ENCODE measurements at places on chromosomes 2 and 18.

- DNase-seq = no peak
Observed at GRCh38 chr2:152093464-152093863, 5.4 kb downstream of the CACNB4 start.

DNA sequence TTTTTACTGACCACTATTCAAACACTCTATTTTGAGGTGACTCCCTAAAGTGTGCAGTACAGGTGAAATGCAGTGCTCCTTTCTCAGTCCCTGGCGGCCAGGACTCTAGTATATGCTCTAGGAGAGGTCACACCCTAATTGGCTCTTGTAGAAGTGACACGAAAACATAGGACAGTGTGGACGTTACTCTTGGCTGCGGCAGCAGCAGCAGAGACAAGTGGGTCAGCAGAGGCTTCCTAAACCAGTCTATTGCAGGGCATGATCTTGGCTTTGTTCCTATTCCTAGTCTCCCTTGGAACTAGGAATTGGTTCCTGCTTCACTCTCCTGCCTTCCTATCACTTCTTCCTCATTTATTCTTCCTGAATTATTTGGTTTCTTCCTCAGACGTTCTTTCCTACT lies 10.1 kb upstream of the ONECUT2 start:
- no peak for DNase-seq

DNA sequence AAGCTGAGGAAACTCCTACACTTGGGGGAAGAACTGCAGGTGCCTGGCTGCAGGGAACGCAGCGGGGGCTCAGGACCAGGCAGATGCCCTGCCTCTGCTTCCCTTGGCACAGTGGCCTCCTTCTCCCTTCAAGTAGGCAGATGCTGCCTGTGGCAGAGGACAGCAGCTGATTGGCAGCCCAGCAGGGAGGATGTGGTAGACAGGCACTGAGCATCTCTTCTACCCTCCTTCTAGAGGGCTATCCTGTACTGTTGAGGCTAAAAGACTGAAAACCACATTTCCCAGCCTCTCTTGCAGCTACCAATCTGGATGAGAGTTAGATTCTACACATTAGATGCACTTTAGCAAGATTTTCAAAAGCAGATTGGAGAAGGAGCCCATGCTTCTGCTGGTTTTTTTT lies 105.7 kb downstream of the MSH2 start:
- DNase-seq = no peak

DNA sequence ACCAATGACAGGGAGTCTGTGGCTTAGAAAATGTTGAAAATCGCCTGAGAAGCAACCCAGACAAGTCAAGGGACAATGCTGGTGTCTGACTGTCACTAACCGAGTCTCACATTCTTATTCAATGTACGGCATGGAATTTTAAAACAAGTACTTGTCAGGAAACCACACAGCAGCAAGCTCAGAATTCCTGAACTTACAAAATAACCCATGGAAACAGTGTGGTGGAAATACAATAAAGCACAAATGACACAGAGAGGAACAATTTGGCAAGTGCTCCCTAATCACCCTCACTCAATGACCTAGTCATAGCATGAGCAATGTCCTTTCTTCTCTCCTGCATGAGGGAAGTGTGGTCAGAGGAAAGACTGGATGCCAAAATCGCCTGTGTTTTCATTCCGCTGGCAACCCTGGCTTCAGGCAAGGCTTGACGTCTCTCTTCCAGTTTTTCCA lies 154.0 kb downstream of the SATB2 start:
- no peak for DNase-seq

DNA sequence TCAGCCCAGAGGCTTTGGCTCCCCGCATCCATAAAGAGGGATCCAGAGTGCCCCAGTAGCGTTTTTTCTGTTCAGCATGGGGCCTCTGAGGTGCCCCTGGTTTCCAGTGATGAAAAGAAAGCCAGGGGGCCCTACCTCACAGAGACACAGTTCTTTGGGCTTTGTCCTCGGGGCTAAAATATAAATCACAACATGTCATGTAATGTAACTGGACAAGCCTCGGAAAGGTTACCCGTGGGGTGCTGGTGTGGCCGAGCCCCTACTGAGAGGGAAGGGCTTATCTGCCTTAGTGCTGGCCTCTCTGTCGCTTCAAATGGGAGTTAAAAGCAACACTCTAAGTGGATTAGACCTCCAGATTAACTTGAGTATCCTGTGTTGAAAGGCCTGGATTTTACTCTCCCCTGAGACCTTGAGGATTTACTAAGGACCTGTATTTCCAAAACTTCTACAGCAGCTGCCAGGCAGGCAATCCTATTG lies 251.6 kb upstream of the APCDD1 start:
- DNase-seq = no peak

GRCh38 chr2:58984731-58985130 lies 743.6 kb upstream of the FANCL start:
- DNase-seq = no peak

DNA sequence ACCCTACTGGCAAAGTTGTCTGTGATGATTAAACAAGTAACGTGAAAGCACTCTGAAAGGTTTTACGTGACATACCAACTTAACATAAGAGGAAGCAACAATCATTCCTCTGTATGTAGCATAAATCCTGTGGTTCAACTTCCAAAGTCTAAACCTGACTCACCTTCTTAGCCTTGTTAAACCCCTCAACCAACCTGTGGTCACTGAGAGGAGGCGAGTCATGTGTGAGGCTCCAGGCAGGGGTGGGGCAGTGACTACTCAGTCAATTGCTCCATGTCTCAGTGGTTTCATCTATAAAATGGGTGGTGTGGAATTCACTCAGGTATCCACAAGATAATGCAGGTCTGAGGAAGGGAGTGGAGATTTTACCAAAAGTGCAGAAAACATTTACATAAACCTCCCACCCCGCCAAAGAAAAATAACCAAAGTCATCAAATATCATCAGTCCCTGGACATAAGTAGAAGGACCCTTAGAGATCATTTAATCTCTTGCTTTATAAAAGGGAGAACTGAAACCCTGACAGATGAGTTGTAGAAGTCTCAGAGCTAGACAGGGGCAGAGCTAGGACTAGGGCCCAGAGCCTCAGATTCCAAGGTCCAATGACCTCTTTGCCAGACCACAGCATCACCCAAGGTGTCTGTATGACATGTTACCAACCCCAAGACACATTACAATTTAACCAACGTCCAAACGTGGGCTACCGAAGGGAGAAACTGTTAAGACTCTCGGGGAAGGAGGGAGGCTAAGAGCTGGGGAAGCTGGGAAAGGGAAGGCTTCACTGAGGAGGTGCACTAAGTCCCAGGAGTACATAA lies 3.7 kb upstream of the PCBP1 start:
- DNase-seq = no peak

DNA sequence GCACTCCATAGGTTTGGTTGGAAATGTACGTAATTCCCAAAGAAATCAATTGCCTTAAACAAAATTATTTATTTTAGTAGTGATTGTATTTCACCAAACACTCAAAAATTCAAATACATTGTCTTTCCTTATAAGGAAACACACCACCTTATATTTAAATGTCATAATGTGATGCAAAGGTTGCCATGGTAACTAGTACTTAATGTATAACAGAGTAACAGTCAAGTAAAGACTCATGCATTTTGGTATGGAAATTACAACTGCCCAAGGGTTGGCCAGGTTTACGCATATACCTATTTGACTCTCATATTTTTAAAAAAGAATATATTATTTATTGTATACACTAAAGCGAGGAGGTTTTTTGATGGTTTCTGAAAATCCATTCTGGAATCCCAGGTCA lies 231.2 kb downstream of the TCF4 start:
- no peak for DNase-seq

DNA sequence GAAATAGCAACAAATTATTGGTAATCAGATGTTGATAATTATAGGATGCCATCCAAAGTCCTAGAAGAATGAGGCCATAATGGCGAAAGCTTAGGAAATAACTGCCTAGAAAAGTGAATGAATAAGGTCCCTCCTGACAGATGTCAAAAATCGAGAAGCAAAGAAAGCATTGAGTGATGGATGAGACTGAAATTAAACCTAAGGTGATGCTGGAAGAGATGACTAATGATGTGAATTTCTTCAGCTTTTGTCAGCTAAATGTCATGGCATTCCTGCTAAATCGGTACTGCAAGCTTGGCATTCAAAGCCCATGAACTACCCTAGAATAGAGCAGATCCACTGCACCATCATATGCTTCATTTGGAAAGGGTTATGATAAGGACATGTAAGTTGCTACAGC lies 74.8 kb upstream of the RGPD4 start:
- no peak for DNase-seq

DNA sequence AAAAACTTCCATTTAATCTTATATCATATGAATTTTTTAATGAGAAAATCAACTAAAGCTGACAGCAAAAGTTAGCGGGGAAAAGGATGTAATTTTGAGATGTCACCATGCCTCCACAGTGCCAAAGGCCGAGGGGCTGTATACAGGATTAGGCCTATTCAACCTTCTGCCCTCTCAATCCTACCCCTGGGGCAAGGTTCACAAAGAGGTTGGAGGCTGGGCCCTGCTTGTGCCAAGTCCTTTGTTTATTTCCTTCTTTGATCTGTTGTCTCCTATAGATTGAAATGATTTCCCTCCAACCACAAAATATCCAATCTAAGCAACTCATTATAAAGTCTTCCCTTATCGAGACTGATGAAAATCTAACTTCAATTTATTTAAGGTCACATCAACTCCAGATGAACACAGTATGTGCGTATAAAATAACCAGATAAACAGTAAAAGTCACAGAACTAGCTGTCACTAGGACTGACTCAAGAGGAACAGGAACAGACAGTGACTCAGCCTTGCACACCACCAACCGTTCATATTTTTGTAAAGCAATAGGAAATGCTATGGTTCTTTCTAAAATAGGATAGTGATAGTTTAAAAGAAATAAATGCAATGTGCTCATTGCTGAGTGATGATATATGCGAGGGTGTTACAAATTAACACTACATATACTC lies 95.8 kb downstream of the SLC25A12 start:
- DNase-seq = no peak

- no peak for DNase-seq
Observed at GRCh38 chr2:127256866-127257265, 36.8 kb upstream of the CYP27C1 start.
